ENCODE measurements at places on chromosomes 5 and 9.

DNA sequence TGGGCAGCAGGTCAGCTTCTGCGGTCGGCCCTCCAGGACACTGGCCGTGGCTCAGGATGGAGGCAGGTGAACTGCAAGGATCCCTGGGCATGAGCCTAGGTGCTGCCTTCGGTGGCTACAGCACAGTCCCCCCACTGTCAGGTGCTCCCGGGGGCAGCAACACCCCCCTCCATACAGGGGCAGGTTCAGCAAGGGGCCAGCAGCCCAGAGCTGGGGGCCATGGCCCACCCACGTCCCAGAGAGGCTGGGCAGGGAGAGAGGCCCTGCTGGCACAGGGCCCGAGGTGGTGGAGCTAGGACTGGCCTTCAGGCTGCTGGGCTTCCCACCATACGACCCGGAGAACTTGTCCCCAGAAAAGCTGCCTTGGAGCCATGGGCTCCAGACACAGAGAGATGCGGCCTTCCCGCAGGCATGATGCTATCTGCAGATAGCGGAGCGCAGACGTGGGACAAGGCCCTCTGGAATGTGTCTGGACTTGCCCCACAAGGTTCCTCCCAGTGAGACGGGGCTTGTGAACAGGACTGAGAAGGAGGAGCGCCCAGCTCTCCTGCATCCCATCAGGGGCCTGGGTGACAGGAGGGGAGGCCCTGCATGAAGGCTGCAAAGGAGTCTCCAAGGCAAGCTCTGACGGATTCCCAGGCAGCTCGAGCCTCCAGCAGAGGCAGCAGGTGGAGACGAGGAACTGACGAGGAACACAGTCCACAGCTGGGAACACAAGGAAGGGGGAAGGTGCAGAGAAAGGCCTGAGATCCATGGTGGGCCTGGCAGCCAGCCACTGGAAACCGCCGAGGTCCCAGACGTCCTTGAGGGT, 111.1 kb downstream of the VAV2 start:
- DNase-seq = no peak

DNA sequence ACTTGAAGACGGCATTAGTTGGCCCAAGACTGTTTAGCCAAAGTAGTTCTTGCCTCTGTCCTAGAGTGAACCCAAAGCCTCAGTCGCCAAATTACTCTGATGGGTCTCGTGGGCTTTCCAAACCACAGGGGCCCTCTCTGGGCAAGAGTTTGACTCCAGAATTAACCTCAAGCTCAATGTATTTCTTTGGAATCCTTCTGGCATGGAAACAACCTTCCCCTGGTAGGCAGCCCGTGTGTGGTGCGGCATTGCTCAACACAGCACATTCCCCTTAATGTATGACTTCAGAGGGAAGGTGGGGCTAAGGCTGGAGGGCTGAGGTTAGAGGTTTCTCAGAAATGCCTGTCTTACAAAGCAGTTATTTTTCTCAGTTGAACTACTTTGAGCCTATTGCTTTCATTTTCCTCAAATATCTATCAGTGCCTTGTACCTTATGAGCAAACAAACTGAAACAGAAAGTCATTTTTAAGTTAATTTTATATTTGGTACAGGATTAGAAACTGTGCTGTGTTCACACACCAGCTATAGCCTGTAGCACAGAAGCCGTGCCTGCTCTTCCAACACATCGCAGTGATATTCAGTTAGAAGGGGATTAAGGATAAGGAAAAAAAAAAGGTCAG, 123.9 kb upstream of the HAPLN1 start:
- peak; percentile 29 for DNase-seq

DNA sequence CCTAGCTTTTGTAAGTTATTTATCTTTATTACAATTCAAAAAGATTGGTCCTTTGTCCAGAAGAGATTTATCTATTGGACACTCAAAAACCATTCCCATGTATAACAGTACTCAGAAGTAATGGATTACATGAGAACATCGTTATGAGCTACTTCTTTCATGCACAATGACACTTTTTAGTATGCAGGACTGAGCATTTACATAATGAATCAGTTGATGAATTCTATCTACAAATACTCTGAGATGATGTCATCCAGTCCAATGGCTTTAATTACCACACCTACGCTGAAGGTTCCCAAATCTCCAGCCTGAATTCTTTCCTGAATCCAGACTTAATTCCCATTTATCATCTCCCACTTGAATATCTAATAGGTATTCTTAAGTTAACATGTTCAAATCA, 75.3 kb downstream of the PTBP3 start:
- DNase-seq = no peak

GRCh38 chr5:141272906-141273305, 27.7 kb downstream of the PCDHB15 start:
- DNase-seq = no peak

DNA sequence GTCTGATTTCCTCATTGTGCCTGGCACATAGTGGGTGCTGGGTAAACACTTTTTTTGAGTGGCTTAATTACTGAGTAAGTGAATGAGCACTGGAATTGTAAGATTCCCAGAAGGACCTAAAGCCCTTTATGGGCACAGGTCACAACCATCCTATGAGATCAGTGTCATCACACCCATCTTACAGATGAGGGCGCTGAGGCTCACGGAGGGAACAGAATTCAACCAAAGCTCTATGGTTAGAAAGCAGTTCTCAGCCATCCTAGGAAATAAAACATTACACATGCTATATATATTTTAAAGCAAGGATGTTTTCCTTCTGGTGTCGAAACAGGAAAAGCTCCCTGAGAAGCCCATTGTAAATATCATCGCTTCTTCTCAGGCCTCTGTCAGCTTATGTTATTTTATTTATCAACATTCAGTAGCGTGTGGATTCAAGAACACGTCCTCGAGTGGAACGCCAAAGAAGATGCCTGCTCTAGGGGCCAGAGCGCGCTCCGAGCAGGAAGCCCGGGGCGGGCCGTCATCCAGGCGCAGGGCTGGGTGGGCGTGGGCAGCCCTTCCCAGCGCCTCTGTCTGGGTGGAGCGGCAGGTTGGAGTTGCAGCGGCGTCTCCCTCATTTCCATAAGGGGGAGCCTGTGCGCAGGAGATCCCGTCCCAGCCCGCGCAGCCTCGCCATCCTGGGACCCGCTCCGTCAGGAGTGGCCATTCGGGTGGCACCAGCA, 155.8 kb upstream of the SMIM23 start:
- DNase-seq = no peak

DNA sequence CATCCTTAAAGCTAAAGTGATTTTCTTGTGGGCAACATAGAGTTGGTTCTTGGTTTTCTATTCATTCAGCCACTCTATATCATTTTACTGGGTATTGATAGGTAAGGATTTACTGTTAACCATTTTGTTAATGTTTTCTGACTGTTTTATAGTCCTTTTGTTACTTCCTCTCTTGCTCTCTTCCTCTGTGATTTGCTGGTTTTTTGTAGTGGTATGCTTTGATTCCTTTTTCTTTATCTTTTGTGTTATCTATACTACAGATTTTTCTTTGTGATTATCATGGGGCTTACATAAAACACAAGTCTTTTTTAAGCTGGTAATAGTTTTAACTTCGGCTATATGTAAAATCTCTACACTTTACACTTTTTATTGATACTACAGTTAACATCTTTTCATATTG, 43.3 kb downstream of the CREBRF start:
- no peak for DNase-seq

DNA sequence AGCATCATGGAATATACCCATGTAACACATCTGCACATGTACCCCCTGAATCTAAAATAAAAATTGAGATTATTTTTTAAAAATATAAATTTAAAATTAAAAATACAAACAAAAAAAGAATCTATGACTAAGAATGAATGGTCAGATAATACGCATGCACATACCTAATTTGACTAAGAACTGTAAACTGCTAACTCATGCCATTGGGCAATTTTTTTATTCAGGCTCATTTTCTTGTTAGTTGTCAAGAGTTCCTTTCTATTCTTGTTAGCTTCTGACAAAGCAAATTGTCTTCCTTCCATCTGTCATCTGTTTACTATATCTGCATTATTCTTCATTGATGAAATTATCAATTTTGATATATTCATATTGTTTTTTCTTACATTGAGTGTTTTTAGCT, 69.5 kb upstream of the HAND1 start:
- no peak for DNase-seq

- no peak for DNase-seq
Measured at GRCh38 chr5:65185468-65185867, 296.3 kb downstream of the ADAMTS6 start.

DNA sequence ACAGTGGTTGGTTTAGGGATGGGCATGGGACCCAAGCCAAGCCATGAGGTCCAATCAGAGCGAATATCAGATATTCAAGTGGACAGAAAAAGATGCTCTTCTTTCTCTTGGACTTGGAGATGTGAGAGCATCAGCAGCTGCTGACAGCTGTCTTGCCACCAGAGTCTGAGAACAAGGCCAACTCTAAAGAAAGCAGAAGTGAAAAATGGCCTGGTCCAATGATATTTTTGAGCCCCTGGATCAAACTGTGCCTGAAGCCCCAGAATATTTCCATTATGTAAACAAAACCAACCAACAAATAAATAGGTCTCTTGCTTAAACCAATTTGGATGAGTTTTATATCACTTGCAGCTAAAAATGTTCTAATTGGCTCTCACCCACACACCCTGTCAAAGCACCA, 30.7 kb upstream of the JADE2 start:
- DNase-seq = no peak

GRCh38 chr5:154419236-154419635, 26.6 kb upstream of the SAP30L start:
- no peak for DNase-seq

DNA sequence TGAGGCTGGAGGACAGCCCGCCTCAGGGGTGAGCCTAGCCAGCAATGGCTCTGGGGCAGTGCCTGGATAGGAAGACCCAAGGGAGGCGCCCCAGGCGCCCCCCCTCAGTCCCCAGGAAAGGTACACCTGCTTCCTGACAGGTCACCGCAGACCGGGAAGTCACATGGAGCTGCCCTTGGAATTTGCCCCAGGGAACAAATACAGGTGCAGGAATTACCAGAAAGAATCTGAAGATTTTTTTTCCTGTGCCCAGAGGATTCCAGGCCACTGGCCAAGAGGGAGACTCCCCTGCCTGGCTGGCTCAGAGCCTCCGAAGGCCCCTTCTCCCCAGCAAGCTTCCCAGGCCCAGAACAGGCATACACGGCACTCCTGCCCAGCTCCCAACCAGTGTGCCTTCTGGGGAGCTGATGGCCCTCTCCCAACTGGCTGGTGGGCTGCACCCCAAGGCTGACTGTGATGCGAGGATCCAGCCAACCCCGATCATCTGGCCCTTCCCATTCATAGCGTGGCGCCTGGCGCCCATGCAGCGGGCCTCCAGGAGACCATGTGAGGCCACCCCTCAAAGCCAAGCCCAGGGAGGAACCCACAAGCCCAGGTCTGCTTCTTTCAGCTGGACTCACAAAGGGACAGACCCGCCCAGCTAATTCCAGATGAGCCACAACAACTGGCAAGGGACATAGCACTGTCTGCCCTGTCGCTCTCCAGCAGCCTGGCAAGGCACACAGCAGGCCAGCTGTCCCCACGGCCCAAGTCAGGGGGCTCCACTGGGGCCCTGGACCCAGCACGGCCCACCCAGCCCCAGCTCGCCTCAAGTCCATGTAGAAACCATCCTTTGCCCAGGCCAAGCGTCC, 2.3 kb downstream of the TPRN start:
- DNase-seq = no peak

GRCh38 chr5:111954516-111955395, 197.8 kb upstream of the NREP start:
- DNase-seq = no peak

DNA sequence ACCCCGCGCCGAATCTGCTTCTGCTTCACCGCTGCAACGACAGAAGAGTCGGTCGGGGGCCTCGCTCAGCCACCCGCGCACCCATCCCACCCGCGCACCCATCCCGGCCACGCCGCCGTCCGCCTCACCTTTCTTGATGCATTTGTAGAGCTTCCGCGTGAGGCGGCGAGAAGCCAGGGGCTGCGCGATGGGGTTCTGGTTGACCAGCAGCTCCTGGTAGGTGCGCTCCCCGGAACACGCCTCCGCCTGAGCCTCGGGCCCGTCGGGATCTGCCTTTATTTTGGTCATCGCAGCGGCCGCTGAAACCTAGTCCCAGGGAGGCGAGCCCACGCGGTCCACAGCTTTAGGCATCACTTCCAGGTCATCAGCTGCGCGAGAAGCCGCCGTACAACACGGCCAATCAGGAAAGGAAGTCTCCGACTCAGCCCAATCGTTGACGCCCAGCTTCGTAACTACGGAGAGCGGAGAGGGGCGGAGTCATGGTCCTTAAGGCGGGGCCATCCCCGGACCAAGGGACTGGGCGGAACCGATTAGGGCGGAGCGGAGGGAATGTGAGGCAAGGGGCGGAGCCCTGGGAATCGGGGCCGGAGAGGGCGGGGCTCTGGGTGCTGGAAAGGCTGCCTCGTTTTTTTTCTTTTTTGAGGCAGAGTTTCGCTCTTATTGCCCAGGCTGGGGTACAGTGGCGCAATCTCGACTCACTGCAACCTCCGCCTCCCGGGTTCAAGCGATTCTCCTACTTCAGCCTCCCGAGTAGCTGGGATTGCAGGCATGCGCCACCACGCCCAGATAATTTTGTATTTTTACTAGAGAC, at the start of gene NHP2:
Gene NHP2, minus strand, starts transcription at position 356 of the 811 bp plus-strand sequence. Its CDS starts 68 bp downstream, at position 288.
- DNase-seq = peak; percentile 98

- DNase-seq = peak; percentile 37
Measured at GRCh38 chr5:173395257-173395932, 67.2 kb upstream of the STC2 start.

DNA sequence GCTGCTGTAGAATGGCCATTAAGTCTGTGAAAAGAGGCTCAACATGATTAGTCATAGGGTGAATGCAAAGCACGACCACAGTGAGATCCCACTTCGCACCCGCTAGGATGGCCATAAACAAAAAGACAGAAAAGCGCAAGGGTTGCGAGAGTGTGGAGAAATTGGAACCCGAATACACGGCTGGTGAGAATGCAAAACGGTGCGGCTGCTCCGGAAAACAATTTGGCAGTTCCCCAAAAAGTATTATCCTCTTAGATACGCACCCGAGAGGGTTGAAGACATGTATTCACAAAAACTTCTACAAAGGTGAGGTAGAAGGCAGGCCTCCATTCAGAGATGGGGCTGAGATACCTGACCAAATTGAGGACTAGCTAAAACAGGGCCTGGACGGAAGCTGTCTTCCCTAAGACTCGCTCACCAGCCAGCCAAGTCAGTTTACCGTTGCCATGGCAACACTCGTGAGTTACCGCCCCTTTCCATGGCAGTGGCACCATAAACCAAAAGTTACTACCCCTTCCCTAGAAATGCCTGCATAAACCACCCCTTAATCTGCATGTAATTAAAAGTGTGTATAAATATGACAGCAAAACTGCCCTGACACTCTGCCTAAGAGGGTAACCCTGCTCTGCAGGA, 726 bp upstream of the PSMB7 start:
- DNase-seq = no peak
